ENCODE measurements at places on chromosomes 4 and X.

DNA sequence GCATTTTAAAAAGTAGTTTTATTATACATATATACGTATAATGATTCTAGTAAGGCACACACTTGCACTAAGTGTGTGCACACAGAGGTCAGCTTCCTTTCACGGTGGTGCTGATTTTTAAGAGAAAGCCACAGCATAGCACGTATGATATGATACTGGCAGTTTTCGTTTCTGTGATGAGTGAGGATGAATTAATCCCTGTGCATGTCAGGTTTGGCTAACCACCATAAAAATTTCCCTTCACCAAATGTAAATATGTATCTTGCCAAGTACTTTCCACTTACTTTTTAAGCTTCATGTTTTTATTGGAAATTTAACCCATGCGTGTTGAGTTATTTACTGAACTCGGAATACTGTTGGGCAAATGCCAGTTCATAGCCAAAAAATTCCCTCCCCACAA lies 84.6 kb downstream of the SYNPO2 start:
- no peak for DNase-seq

- no peak for DNase-seq
Observed at GRCh38 chr4:55512922-55513571, 33.7 kb downstream of the CLOCK start.

DNA sequence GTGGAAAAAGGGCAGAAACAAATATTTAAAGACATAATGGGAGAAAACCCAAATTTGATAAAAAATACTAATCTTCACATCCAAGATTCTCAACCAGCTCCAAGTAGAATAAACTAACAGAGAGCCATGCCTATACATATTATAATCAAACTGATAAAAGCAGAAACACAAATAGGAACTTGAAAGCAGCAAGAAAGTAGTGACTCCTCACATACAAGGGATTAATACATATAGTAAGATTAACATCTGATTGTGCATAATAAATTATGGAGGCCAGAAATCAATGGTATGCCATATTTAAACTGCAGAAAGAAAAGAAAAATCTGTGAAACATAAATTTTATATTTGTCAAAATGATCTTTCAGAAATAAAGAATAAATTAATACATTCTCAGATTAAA lies 454.3 kb upstream of the PCDH10 start:
- no peak for DNase-seq

DNA sequence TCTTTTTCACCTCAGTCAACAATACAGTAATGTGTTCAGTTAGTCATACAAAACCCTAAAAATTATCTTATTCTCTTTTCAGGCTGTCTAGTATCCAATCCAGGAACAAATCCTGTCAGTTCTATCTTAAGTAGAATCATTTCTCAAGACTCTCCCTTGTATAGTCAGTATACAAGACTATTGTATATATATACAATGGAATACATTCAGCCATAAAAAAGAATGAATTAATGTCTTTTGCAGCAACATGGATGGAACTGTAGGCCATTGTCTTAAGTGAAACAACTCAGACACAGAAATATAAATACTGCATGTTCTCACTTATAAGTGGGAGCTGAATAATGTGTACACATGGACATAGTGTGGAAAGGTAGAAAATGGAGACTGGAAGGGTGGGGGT lies 501.2 kb upstream of the ATOH1 start:
- no peak for DNase-seq

DNA sequence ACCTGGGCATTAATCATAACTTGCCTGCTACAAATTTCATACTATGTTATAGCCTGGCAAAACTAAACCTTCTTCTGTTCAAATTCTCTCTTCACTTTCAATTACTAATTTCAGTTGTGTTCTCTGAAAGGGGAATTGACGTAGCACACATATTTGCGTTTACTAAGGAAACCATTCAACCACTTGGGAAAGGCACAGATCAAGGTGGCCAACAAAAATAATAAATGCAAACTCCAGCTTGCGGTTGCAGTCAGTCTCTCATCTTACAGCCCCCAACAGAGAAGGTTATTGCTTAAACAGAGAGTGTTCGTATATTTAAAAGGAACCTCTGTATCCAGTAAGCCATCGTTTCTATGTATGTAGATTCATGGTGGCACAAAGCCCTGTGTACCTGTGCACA lies 4.0 kb downstream of the SRPX start:
- DNase-seq, result no peak

DNA sequence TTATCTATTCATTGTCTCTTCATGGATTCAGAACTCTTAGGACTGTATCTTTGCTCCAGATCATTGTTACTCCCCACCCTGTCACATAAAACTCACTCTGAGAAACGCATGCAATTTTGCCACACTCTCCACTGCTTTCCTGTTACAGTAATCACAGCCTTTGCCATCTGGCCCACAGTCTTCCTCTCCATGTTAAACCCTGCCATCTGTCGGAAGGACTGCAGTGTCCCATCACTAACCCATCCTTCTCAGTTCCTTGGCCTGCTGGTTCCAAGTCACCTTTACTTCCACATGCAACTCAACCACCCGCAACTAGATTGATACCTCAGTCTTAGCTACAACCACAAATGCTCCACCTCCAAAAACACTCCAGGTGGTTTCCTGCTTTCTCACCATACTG lies 308.7 kb upstream of the FAM241A start:
- no peak for DNase-seq

DNA sequence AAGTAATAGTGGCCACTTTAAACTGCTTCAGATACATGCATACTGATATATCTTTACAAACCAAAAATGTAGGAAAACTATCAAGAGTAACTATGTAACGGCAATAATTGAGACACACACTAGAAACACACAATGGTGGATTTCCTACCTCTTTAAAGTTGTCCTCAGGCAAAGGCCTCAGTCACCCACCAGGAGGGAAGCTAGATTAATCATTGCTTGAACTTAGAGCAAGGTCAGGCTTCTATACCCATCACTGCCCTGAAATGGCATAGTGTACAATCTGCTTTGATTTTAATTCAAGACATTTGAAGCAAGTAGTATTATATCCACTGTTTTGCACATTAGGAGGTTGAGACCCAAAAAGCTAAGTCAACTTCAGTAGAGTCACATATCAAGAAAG lies 110.9 kb downstream of the AREG start:
- DNase-seq, result no peak

- no peak for DNase-seq
Observed at GRCh38 chr4:86730310-86730709, 118.9 kb downstream of the SLC10A6 start.

- DNase-seq, result no peak
Observed at GRCh38 chrX:96424007-96424406, 260.6 kb upstream of the DIAPH2 start.

DNA sequence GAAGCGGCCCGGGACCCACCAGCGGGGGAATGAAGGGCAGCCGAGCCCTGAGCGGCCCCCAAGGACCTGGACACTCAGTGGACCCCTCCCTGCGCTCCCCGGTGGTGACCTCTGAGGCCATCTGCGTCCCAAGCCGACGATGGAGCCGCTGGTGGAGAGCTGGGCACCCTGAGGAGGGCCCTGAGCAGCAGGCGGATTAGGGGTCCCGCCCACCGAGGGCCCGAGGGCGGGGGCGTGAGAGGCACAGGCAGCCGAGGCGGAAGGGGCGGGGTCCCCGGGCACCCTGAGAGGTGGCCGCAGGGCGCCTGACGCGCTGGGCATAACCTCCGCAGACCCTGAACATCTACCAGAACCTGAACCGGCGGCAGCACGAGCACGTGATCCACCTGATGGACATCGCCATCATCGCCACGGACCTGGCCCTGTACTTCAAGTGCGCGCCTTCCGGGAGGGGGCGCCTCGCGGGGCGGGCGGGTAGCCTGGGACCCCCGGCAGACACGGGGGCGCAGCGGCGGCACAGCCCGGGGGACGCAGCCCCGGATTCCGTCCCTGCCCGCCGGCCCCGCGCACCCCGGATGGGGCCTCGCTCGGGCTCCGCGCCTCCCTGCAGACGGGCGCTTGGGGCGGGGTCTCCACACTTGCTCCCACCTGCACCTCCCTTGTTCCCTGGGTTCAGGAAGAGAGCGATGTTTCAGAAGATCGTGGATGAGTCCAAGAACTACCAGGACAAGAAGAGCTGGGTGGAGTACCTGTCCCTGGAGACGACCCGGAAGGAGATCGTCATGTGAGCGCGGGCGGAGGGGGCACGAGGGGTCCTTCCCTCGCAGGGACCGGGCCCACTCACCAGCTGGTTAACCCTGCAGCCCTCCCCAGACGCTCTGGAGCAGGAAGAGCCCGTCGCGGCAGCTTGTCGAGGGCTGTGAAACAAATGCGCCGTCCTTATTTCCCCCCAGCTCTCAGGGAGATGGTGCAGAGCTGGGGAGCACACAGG lies 10.3 kb downstream of the ATP5ME start:
- DNase-seq, result no peak

DNA sequence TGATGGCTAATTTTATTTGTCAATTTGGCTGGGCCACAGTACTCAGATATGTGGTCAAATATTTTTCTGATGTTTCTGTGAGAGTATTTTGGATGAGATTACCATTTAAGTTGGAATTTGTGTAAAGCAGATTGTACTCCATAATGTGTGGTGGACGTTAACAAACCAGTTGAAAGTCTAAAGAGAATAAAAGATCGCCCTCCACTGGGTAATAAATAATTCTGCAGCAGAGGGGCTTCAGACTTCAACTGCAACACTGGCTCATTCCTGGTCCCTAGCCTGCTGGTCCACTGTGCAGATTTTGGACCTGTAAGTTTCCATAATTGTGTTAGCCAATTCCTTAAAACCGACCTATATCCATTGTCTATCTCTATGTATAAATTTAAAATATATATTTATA lies 540.3 kb downstream of the PCDH18 start:
- DNase-seq, result no peak

DNA sequence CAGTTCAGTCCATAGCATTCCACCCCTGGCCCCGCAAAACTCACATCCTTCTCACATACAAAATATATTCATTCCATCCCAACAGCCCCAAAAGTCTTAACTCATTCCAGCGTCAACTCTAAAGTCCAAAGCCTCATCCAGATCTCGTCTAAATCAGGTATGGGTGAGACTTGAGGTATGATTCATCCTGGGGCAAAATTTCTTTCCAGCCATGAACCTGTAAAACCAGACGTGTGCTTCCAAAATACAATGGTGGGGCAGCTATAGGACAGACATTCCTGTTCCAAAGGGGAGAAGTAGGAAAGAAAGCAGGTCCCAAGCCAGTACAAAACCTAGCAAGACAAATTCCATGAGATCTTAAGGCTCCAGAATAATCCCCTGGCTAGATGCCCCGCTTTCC lies 76.9 kb downstream of the CLDN34 start:
- no peak for DNase-seq
